ENCODE measurements at places on chromosomes 16 and 17.

DNA sequence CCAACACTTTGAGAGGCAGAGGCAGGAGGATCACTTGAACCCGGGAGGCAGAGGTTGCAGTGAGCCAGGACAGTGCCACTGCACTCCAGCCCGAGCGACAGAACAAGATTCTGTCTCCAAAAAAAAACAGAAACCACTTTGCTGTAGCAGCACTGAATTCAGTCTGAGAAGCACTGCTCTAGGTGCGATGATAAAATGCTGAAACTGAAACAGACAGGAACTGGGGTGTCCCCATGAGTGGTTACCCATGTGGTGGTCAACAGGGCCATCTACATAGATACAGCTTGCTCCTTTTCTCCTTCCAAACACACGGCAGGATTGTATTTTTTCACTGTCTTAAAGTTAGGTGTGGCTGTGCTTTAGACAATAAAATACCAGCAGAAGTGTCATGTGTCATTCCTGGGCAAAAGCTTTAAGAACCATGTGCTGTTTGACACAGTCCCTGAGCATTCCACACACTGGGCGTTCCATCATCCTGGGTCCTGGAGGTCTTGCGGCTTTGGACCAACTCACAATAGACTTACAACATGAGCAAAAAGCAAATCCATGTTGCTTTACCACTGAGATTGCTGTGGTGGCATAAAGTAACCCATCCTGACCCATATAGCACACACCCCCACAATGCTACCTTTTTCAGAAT lies 11.5 kb downstream of the GAS7 start:
- no peak for DNase-seq

- no peak for DNase-seq
These were observed 147.8 kb downstream of the IRF8 start for GRCh38 chr16:86046667-86047270.

- DNase-seq, result no peak
These were observed 21.1 kb downstream of the CLUH start for GRCh38 chr17:2690165-2691068.

- peak; percentile 55 for DNase-seq
These were observed 231.1 kb upstream of the CDH5 start for GRCh38 chr16:66135421-66135831.

DNA sequence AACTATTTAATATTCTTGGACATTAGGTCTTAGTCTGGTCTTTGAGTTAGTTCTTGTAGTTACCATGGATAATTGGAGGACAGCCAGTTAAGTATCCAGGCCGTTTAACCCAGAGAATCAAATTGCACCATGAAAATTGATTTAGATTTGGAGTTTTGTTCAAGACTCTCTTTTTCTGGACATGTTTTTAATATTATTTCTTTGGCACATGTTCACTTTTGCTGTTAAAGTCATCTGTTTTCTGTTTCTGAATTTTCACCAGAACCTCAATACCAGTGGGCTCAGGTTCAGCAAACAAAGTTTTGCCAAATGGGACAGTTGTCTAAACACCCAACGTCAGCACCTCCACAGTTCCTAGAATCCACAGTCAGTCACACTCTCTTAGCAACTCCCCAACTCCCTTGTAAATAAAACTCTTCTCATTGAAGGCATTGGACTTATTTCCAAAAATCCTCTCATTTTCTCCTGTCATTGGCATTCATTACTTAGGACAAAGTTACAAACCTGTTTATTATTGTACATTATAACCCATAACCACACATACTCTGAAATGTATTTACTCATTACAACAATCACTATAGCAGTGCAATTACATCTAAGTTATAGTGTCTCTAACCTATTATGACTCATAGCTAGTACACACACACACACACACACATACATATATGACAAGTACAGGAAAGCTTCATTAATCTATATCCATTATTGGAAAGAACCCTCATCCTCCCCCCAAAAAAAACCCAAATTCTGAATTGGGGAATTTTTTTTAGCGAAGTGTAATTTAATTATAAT lies 33.5 kb upstream of the DNAH9 start:
- DNase-seq, result no peak

DNA sequence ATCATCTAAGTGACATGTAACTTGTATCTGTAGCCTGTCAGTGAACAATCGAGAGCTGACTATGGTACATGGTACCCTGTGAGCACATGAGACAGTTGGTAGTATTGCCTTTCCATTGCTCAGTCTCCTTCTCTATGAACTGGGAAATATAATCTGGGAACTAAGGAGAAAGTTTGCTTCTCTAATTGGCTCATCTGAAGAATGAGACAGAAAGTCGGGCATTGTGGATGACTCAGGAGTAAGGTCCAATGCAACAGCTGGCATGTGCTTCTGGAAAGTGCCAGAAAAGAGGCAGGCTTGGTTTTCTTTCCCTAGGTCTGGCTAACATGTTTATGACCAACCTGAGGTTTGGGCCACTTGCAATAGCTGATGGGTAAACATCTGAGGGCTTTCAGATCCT lies 51.9 kb downstream of the ZZEF1 start:
- DNase-seq, result peak; percentile 11

- DNase-seq, result peak; percentile 92
These were observed 41.0 kb upstream of the SREBF1 start for GRCh38 chr17:17877529-17878358.

DNA sequence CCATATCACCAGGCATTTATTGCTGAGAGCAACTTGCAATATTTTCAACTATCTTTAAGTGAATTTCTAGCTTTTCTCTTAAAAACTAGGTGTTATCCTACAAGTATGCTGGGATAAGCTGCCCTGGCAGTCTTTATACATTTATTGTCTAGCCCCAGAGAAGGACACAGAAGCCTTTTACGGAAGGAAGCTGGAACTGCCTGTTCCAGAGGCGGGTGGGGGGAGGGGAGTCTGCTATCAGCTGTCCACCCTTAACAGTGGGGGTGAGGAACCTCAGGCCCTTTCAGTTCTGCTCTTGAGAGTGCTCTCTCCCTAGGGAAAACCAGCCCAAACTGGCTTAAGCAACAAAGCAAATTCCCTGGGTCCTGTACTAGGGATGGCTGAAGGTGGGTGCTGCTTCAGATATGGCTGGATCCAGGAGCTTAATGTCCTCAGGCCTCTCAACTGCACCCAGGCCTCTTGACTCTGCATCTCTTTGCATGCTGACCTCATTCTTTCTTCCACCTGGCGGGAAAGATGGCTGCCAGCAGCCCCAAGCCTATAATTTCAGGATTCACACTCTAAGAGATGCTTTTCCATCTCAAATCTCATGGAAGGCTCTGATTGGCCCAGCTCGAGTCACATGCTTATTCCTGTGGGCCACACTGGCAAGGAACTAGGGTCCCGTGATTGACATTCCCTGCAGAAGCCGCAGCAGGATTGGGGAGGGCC lies 16.6 kb downstream of the NAGPA start:
- no peak for DNase-seq

- no peak for DNase-seq
These were observed 86.4 kb downstream of the MRM1 start for GRCh38 chr17:36687736-36688135.

DNA sequence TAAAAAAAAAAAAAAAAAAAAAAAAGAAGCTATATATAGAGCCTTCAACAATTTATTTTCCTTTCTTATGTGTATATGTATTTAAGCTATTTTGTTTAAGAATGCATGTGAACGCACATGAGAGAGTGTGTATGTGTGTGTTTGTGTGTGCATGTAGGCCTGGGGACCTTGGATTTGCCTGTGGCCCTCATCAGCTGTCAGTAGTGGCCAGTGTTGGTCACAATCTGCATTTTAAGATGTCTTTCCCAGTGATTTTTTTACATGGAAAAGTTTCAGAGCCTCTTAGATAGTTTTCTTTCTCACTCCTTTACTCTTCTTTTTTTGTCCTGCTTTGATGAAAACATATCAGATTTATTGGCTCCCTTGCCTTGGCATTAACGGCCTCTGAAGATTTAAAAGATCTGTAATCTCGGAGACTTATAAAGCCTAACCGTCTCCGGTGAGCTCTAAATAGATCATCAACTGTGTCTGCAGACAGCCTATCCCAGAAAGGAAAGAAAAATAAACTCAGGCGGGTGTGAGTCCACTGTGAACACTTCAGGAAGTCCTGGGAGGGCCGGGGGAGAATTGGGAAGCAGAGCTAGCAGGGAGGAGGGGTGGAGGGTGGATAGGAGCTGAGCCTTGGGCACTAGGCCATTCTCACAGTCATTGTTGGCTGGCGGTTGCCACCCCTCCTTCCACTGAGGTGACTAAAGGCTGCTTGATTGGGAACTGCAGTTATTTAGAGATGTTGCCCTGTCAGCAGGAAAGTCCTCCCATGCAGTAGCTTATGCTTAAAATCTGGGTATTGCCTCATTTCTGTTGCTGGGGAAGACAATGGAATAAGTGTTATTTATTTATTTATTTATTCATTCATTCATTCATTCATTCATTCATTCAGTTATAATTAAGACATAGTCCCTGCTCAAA lies 86.8 kb downstream of the WWP2 start:
- peak; percentile 93 for DNase-seq

- DNase-seq, result peak; percentile 41
These were observed 8.1 kb upstream of the ABCA5 start for GRCh38 chr17:69335058-69335457.

GRCh38 chr16:19235886-19236285 lies 49.6 kb upstream of the CLEC19A start:
- no peak for DNase-seq

- peak; percentile 89 for DNase-seq
These were observed 34.7 kb downstream of the MYO18A start for GRCh38 chr17:29145289-29146073.

DNA sequence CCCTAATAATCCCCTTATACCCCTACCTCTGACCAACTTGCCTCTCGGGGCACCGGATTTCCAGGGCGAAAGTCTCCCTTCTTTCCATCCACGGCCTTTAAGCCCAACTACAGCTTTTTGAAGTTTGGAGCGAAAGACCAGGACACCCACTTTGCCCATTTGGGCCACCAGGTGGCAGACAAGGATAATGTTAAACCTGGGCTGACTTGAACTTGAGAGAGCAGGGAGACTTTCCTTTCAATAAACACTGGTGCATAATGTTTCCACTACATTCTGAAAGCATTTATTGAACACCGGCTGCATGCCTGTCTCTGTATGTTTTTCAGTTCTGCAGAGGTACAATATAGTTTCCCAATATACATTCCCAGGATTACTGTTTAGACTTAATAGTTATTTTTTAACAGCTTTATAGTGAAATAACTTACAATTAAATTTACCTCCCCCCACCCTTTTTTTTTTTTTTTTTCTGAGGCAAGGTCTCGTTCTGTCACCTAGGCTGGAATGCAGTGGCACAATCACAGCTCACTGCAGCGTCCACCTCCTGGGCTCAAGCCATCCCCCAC lies 6.9 kb upstream of the CES3 start:
- DNase-seq, result peak; percentile 86

DNA sequence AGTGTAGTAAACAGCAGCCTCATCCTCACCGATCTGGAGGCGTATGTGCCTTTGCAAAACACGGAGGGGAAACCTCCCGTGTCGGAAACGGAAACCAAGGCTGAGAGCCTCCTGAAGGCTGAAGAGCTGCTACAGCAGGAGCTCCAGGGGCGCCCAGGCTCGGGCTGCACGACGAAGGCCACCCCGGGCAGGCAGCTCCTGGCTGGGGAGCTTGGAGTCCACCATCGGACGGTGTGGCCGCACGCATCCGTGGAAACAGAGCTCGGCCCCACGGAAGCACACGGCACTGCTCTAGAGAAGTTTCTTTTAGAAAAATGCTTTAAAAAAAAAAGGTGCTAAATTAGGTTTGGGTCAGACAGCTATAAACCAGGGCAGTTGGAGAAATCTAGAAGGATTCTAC lies 71.5 kb downstream of the ZNF778 start:
- no peak for DNase-seq

GRCh38 chr17:34312080-34312479 lies 7.2 kb upstream of the CCL8 start:
- no peak for DNase-seq

- DNase-seq, result peak; percentile 27
These were observed 39.5 kb downstream of the DYNLRB2 start for GRCh38 chr16:80580109-80580832.

- peak; percentile 36 for DNase-seq
These were observed 392.9 kb upstream of the EEF2KMT start for GRCh38 chr16:5490499-5490898.

DNA sequence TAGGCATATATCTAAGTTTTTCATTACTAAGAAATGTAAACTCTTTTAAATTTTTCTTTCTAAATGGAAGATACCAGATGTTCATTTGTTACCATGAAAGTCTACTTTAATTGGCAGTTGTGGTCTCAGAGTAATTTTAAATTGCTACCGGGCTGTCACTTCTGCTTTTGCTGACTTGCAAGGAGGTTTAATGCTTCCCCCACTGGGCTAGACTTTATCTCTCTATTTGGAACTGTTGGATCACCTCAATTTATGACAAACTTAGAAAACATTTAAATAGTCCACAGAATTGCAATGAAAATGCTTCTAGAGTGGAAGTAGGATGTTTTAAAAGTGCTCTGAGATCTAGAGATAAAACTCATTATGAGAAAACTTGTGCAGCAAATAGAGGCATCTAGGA lies 479.8 kb upstream of the GOT2 start:
- DNase-seq, result peak; percentile 19

GRCh38 chr17:72535779-72536178 lies 415.0 kb downstream of the SOX9 start:
- no peak for DNase-seq

- DNase-seq, result no peak
These were observed 11.1 kb upstream of the RNF112 start for GRCh38 chr17:19399750-19400450.

DNA sequence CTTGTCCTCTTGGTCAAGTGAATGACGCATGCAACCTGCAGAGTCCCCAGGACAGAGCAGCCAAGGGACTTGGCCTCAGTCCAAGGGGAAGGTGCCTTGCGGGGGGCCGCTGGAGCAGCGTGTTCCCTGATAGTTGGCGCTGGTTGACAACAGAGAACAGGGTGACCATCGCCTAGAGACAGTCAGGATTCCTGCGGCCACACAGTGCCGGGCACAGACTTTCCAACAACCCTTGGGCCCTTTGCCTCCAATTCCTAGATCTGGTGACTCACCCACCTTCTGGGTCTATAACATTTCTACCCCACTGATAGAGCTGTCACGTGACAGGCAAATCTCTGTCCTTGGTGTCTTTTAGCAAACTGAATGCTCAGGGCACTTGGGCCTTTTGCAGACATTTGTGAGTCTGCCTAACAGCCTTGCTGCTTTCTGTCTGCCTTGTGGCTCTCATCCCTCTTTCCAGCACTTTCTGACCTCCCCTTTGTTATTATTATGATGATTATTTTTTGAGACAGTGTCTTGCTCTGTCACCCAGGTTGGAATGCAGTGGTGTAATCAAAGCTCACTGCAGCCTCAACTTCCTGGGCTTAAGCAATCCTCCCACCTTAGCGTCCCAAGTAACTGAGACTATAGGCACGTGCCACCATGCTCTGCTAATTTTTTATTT lies 11.9 kb upstream of the TEDC2 start:
- DNase-seq, result no peak

DNA sequence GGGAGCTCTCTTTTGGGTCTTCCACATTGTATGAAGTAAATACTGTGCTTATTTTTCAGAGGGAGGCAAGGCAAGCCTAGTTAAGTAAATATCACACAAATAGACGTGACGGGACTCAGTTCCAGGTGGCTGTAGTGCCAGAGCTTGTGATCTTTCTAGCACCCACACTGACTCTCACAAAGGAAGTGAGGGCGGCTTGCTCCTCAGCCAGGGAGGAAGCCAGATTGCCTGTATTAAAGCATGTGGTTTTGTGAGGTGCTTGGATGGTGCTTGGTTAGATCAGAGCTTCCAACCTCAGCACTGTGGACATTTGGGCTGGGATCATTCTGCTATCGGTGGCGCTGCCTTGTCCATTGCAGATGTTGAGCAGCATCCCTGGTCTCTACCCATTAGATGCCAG lies 80.1 kb downstream of the VAT1L start:
- DNase-seq, result no peak

- DNase-seq, result no peak
These were observed 56.2 kb upstream of the DNAJA2 start for GRCh38 chr16:47029724-47030123.

GRCh38 chr16:46972429-46973206 lies 856 bp downstream of the DNAJA2 start:
- DNase-seq, result peak; percentile 53
